ENCODE measurements at places on chromosomes 2 and 18.

- DNase-seq: no peak
These were observed at the start of gene SGPP2 for GRCh38 chr2:222424276-222424728. TSS of gene SGPP2 (plus strand) at chr2:222424543. CDS start at chr2:222424603, 60 bp downstream.

GRCh38 chr2:195610717-195611116, 46.3 kb upstream of the SLC39A10 start:
- DNase-seq: no peak

- peak; percentile 78 for DNase-seq
These were observed at the start of gene EGR4 for GRCh38 chr2:73293534-73294171. TSS of gene EGR4 (minus strand) at chr2:73293548. CDS start at chr2:73293317, 231 bp downstream.

DNA sequence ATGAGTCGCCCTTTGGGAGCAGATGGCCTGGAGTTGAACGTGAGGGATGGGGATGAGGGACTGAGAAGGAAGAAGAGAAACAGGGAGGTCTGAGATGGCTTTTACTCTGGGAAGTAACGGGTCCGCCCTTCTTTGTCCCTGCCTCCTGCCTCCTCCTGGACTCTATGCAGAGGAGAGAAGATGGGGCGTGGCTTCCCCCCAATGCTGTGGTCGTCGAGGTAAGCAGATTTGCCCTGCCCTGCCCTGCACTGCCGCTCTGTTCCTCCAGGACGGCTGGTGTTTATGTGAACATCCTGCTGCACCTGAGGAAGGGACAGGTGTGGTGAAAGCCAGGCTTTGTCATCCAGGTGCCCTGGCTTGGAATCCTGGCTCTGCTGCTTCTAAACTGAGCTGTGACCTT, 13.5 kb upstream of the NTSR2 start:
- DNase-seq: no peak

DNA sequence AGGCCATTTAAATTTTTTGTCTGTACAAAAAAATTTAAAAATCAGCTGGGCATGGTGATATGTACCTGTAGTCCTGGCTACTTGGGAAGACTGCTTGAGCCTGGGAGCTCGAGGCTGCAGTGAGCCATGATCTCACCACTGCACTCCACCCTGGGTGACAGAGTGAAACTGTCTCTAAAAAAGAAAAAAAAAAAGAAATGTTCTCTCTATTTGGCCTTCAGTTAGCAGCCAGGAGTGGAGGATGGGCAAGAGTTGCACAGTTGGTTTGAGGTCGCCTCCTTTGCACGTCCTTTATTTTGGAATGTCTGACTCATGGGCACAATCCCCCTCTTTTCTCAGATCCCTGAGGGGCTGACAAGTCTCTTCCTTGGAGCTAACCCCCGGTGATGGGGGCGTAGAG, 26.3 kb downstream of the ITM2C start:
- DNase-seq: no peak

GRCh38 chr2:45607701-45608100, 3.4 kb downstream of the SRBD1 start:
- DNase-seq: peak; percentile 22

GRCh38 chr2:136214307-136215200, 96.6 kb upstream of the CXCR4 start:
- peak; percentile 42 for DNase-seq

GRCh38 chr2:39689272-39689841, 23.6 kb downstream of the TMEM178A start:
- DNase-seq: no peak

DNA sequence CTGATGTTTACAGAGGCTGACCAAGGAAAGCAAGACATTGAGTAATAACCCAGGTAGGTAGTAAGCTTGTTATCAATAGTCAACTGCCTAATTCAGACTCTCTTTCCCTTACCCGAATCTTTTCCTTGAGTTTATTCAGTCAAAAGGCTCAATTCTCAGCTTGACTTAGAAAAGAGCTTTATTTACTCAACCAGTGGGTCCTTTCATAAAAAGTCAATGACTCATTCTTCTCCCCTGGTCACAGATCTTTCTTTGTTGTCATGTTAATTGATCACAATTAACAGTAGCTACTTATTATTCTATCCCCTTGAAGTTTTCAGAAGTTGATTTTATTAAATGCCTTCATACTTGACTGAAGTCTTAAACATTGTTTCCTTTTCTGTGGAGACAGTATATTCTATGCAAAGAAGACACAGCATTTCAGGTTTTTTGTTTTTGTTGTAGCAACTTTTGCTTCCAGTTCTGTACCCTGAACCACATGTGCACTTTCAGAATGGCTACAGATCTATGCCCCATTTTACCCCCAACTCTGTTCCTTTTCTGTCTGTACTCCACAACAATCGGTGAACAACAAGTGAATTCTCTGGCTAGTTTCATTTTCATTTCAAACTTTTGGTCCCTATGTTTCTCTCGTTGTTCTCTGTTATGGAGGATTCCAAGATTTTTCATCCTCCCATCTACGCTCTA, 428.3 kb downstream of the NCKAP5 start:
- no peak for DNase-seq

GRCh38 chr2:11477994-11478393, 12.0 kb upstream of the E2F6 start:
- peak; percentile 89 for DNase-seq

GRCh38 chr18:79381811-79382311, 13.9 kb upstream of the NFATC1 start:
- no peak for DNase-seq

DNA sequence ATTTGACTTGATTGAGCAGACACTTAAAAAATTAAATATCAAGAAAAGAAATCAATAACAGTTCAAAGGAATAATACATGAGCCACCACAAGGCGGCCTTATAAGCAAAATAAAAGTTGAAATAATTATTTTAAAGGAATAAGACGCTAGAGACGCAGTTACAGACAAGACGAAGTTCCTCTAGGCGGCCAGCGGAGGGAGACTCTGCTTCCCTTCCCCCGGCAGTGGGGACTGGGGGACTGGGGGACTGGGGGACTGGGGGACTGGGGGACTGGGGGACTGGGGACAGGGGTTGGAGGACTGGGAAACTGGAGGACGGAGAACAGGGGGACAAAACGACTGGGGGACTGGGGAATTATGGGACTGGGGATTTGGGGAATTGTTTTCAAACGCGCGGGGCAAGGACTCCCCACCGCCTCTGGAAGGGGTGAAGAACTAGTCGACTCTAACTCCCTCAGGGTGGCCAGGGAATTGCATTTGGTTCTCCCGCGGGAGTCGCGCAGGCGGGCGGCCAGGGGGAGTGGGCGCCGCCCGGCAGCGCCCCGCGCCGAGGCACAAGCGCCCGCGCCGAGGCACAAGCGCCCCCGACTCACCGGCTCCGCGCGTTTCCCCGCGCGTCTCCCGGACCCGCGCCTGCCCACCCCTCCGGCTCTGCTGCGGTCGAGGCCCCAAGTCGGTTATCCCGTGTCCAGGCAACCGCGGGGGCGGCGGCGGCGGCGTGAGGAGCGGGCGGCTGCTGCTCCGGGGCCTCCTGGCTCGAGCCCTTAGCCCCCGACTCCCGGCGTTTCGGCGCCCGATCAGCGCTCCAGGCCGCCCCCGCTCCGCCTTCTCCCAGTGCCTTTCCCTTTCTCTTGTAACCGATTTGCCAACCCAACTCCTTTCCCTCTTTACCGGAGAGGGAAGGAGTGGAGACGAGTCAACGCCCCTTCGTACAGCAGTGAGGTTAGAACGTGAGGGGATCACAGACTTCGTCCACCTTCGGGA, at the start of gene CCDC178:
TSS of gene CCDC178 (minus strand) at position 662 of the 984 bp plus-strand sequence. CDS start 28,633 bp downstream, outside the sequence.
- peak; percentile 87 for DNase-seq

DNA sequence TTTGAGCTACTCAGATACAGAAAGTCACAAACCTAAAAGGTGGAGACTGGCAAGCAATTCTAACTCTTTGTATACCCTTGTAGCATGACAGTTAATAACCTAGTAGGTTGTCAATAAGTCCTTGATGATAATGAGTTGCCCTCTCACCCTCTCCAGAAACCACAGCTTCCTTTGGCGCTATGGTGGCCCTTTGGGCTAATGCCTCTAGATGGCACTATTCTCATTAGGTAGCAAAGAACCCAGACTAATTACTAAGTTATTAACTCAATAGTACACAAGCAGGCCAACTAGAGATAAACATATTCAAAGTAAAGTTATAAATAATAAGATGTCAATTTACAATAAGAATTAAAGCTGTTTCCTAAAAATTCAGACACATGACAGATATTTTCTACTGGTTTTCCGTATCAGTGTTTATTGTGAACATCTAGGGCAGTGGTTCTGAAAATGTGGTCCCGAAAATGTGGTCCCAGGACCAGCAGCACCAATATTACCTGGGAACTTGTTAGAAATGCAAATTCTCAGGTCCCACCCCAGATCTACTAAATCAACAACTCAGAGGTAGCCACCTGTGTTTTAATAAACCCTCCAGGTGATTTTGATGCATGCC, 41.1 kb downstream of the LDAH start:
- DNase-seq: peak; percentile 57

GRCh38 chr2:143070704-143071103, 58.5 kb upstream of the ARHGAP15 start:
- no peak for DNase-seq

- DNase-seq: no peak
These were observed 246.0 kb downstream of the CLIP4 start for GRCh38 chr2:29361231-29361630.

DNA sequence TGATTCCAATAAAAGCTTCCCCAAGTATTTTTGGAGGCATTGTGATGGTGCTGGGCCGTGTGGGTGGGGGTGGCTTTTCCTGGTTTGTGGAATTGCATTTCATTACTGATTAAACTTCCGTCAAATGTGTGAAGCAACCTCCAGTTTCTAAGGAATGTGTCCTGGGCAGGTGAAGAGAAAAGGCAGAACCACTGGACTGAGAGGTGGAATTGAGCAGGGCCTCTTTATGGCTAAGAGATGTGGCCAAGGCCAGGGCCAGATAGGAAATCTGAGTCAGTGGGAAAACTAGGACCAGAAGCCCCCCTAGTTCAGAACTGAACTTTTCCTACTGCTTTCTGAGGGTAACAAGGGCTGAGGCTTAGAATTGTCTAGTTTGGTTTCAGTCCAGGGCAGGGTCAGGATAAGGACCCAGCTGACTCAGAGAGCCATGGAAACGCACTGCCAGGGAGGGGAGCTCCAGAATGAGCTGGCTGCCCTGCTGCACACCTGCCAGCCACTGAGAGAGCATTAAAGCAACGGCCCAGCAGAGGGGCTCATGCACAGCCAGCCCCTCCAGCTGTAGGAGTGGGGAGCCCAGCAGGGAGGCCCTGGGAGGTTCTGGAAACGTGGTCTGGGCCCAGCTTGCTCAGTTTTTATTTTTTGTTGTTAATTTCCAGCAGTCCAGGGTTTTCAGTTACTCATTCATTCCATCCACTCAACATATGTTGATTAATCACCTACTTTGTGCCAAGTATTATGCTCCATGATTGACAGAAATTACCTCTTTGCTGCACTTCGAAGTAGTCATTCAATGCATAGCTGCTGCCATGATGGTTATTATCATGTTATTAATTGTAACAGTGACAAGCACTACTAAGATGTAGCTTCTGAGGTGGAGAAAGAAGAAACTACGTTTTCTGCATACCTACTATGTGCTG, 156.1 kb downstream of the MSH2 start:
- DNase-seq: no peak

DNA sequence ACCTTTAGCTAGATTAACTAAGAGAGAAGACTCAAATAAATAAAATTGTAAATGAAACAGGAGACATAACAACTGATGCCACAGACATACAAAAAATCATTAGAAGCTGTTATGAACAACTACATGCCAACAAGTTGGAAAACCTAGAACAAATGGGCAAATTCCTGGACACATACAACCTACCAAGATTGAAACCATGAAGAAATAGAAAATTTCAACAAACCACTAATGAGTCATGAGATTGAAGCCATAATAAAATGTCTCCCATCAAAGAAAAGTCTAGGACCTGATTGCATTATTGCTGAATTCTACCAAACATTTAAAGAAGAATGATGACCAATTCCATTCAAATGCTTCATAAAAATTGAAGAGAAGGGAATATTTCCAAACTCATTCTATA, 54.3 kb downstream of the ST3GAL5 start:
- DNase-seq: no peak

DNA sequence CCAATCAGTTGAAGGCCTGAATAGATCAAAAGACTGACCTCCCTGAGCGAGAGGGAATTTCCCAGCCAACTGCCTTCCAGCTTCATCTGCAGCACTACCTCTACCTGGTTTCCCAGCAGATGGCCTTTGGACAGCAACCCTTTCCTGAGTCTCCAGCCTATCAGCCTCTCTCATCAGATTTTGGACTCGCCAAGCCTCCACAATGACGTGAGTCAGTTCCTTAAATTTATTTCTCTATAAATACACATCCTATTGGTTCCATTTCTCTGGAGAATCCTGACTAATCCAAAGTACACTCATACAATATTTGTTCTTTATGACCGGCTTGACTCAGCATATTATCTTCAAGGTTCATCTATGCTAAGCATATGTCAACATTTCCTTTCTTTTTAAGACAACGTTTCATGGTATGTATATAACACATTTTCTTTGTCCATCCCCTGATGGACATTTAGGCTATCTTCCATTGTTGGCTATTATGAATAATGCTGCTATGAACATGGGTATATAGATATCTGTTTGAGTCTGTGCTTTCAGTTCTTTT, 294.6 kb downstream of the LRATD1 start:
- no peak for DNase-seq

DNA sequence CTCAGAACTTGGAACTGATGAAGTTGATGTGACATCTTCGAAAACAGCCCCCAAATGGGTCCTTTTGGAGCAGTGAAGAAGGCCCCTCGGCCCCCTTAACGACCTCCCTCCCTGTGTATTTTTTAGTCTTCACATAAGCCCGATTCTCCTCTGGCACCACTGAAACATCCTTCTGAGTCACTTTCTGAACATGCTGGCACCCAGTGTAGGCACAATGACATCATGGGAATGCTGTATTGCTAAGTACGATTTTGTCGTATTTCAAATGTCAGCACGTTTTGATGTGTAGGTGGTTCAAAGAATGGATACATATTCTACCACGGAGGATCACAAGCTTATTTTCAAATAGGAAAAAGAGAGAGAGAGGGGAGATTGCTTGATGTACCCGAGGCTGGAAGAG, 111.7 kb upstream of the RIOK3 start:
- DNase-seq: no peak

DNA sequence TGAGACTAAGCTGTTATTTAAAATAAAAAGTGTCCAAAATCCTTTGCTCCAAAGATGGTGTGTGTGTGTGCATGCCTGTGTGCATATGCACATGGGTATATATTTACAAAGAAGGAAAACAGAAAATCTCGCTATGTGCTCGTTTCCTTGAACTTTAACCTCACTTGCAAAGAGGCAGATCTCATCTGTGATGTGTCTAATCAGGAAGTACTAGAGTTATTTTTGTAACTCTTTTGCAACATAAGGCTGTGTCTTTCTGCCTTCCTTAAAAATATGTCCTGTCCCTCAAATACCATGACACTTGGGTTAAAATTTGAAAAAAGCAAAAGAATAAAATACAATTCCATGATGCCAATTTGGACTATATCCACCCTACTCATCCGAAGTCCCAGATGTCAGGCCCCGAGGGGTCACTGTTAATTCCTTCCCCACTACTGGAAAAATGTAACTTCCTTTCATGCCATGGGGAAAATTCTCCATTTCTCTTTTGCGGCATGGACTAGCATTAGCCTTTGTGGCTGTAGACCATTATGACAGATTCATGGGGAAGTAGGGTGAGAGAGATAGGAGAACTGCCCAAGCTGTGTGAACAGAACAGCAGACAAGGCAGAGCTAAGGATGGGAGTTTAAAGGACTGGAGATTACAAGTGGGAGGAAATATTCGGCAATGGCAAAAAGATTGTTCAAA, 191.3 kb downstream of the MYO1B start:
- DNase-seq: no peak

Measured in erythroblast (primary cell).